Fibroblast of skin of back (primary cell): ENCODE measurements at places on chromosomes 2 and 18.

- DNase-seq: peak; percentile 63
Observed at GRCh38 chr18:48662011-48662661, 123.3 kb downstream of the CTIF start.

DNA sequence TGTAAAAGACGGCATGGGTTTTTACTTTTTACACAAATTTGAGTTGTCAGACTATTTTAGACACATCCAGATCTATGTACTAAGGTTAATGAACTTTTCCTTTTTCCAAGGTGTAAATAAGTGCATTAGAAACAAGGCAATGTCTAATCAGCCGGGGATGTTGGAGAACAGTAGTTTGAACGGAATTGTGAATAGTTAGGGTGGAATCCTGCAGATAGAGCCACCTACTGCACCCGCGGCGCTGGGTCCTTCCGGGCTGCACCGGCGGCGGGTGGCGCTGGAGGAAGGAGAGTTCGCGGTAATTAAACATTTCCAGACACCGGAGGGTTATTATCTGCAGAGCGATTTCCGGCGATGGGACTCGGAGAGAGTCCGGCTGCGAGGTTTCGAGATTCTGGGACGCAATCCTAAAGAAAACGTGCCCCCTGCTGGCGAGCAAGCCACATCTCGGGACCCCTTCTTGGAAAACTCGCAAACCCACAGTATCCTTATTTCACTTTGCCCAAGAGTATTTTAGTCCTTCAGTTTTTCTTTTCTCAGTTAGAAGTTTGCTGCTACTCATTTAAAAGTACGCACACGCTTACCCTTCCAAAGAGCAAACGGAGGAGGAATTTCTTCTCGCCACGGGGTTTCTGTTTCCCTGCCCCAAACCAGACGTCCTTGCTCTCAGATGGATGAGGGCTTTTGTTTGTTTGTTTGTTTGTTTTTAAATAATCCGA is 4.5 kb upstream of the OSR1 start:
- peak; percentile 86 for DNase-seq

DNA sequence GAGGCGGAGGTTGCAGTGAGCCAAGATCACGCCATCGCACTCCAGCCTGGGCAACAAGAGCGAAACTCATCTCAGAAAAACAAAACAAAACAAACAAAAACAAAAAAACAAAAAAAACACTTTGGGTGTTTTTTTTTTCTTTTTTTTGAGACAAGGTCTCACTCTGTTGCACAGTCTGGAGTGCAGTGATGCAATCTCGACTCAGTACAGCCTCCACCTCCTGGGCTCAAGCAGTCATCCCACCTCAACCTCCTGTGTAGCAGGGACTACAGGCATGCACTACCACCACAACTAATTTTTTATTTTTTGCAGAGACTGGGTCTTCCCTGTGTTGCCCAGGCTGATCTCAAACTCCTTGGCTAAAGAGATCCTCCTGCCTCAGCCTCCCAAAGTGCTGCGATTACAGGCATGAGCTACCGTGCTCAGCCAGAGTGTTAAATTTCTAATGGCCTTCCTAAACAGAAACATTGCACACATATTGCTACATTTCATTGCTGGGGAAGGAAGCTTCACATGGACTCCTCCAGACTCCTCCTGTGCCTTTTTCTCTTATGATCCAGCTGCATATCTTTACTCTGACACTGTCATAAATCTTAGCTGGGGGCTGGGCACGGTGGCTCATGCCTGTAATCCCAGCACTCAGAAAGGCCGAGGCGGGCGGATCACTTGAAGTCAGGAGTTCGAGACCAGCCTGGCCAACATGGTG is 19.7 kb downstream of the STARD7 start:
- no peak for DNase-seq

DNA sequence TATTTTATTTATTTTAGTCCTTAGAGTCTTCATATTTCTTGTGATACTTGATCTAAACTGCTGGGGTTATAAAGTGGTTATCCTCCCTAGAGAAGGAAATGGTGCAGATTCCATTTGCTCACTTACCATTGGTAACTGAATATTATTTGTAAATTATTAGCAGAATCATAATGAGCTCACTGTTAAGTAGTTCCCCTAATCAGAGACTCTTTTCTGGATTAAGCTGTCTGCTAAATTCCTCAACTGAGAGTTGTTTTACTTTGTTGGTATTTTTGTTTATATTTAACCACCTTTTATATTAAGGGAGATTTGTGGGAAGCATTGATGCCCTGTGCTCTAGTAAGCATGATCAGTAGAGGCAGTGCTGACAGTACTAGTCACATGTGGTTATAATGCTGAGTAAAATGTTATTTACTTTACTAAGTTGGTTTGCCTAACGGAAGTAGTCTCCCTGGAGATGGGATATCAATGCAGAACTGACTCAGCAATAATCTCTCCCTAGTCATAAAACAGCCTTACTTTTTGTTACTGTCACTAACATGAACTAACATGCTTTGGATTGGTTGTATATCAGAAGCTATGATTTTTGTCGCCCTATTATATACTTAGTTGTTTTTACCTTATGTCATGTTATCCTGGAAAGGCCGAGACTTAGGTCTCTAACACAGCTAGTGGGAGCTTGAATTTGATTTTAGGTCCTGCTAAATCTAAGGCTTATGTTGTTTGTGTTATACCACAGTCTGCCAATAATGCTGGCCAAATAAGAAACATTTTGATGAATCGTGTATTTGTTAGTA is 166.7 kb downstream of the MCFD2 start:
- DNase-seq: peak; percentile 82

DNA sequence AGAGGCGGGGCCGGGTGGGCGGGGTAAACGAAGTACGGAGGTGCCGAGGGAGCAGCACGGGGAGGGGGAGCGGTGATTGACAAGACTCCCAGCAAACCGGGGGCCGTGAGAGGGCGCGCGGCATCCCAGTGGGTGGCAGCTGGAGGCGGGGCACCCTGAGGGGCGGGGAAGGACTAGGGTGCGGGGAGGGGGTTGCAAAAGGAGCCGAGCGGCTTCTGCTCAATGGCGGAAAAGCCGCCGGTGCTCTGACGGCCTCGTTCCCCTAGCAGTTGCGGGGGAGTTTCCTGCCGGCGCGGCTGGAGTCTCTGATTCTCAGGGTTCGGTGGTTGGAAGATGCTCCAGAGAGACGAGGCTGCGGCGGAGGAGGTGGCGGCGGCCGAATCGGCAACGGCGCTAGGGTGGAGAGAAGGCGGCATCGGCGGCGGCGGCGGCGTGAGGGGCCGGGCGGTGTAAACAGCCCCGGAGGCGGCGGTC is at the start of gene PPM1B:
Gene PPM1B (plus strand): TSS at position 195 of the 474 bp plus-strand sequence. CDS start 32,325 bp downstream, outside the sequence.
- DNase-seq: no peak

DNA sequence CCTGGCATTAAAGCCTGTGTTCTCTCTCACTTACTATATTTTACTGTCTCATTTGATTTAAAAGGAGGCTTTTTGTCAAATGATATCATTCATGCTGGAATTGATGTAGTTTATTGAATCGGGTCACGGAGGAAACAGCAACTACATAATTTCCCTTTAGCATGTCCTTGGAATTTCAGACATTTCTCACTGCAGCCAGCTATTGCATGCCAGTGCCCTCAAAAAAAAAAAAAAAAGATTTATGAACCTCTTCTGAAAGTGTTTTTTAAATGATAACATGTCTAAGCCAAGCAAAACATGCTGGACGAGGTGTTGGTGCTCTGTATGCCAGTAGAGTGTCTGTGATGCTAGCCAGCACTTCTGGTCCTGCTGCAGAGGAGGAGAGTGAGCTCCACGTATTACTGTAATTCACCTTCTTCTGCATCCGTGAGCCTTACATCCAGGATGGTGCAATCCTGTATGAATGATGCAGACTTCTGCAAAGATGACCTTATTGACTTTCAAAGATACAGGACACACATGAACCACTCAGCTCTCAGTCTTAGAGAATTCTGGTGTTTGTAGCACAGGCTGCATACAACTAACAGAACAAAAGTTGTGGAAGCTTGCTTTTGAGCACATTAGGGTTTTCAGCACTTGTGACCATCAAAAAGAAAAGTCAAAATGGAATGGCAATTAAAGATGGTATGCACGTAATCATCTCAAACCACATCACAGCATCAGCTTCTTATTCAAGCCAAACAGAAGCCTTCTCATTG is 31.1 kb downstream of the UGP2 start:
- DNase-seq: peak; percentile 55

- DNase-seq: no peak
Observed at GRCh38 chr18:40208958-40209357, 1746.1 kb upstream of the PIK3C3 start.

DNA sequence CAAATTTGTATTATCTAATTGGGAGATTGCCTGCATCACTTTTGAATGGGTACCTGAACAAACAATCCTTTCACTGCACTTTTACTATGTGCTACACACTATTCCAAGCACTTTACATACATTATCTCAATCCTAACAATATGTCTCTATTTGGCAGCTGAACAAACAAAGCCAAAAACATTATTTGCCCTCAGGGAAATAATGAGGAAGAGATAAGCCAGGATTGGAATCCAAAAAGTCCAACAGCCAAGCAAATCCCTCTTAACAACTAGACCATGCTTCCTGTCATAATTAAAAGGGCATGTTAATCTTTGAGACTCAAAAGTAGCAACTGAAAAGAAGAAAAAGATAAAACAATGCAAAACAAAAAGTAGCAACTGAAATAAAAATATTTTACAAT is 32.1 kb downstream of the RPRD1A start:
- peak; percentile 13 for DNase-seq

GRCh38 chr2:205510345-205510744 is 172.0 kb upstream of the NRP2 start:
- DNase-seq: no peak

- DNase-seq: no peak
Observed at GRCh38 chr2:203688798-203689197, 17.6 kb upstream of the CD28 start.

- DNase-seq: no peak
Observed at GRCh38 chr2:130160131-130160530, 15.2 kb upstream of the CCDC74B start.

DNA sequence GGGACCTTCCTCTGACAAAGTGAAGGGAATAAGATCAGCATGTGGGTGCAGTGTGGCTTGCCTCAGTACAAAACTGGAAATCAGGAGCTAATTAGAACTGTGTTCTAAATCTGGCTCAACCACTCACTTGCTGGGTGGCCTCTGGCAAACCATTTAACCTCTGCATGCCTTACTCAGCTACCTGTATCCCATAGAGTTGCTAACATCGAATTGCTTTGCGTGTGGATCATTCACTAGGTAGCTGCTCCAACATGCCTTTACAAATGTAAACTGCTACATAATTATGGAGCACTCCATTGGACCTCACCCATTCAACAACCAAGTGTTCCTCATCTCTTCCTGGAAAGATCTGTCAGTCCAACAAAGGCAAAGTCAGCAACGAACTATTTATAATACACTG is 19.0 kb downstream of the PLEKHM3 start:
- DNase-seq: no peak

GRCh38 chr2:135202751-135203150 is 150.7 kb downstream of the RAB3GAP1 start:
- no peak for DNase-seq

DNA sequence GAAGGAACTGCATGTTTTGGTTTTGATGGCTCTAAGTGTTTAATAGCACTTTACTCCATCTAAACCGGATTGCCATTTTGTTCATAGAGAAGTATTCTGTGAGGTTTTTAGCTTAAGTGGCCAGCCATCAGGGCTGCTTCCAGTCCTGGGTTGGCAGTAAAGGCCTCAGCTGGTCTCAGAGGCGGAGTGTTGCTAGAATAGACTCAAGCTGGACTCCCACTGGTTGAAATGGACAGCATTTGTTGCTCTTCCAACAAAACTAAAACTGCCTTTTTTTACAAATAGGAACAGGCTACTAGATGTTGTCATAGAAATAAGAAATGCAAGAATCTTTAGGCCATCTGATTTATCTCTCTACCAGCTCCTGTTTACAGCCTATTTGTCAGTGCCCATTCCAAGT is 126.4 kb downstream of the MAIP1 start:
- DNase-seq: no peak

- peak; percentile 60 for DNase-seq
Observed at GRCh38 chr2:66803726-66804125, 368.8 kb downstream of the MEIS1 start.

DNA sequence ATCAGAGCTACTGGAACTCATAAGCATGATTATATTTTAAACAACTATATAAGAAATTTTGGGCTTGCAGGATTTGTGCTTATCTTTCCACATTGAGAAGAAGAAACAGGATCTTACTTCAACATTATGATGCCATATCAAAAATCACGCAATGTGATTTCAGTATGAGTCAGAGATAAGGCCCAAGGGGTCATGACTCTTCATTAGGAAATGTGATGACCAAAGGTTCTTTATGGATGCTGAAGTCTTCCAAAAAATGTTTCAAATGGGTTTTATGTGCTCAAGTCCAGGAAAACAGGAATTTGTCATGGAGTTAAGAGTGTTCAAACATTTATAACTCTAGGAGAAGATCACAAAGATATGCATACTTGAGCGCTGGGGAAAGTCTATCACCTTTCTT is 7.8 kb upstream of the SERPINB2 start:
- no peak for DNase-seq

DNA sequence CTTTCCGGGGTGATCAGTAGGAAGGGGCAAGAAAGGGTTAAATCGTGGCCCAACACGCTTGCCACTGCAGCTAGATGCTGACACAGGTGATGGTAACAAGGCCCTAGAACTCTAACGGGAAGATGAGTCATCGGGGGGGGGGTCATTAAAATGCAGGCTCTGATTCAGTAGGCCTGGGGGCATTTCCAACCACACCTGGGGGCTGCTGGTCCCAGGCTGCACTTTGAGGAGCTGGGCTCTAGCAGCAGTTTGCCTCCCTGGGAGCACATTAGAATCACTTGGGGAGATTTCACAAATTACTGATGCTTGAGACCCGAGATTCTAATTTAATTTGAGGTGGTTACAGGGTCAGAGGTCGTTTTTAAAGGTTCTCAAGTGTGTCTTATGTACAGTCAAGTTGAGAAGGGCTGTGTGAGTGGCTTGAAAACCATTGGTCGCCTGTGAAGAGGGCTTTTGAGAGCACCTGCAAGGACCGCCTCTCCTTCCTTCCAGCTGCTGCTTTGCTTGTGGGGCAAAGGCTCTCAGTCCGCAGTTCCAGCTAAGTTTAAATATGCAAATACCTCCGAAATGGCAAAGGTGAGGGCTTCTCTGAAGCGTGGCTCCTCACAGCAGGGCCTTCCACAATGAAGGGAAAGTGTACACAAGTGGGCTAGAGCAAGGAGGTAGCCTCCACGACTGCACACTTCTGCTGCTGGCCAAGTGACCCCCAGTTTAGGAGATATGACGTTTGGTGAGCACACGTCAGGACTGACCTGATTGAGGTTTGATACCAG is 128.0 kb upstream of the MSH6 start:
- DNase-seq: no peak

- DNase-seq: no peak
Observed at GRCh38 chr2:214139630-214140284, 271.1 kb upstream of the VWC2L start.

DNA sequence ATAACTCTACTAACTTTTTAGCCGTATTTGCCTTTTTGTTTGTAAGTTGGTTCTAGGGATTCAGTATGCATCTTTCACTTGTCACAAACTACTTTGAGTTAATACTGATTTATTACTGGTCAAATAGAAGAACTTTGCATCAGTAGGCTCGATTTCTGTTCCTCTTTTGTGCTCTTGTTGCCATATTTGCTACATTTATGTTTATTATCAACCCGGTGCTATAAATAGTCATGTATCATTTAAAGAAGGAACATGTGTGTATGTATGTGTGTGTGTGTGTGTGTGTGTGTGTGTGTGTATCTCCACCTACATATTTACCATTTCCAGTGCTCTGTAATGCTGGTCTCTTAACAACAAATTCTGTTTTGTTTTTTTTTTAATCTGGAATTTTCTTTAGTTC is 79.6 kb upstream of the B3GNT7 start:
- no peak for DNase-seq
